ENCODE measurements at places on chromosomes 6 and 20.

GRCh38 chr6:5172897-5173474 lies 87.8 kb downstream of the LYRM4 start:
- DNase-seq: no peak

DNA sequence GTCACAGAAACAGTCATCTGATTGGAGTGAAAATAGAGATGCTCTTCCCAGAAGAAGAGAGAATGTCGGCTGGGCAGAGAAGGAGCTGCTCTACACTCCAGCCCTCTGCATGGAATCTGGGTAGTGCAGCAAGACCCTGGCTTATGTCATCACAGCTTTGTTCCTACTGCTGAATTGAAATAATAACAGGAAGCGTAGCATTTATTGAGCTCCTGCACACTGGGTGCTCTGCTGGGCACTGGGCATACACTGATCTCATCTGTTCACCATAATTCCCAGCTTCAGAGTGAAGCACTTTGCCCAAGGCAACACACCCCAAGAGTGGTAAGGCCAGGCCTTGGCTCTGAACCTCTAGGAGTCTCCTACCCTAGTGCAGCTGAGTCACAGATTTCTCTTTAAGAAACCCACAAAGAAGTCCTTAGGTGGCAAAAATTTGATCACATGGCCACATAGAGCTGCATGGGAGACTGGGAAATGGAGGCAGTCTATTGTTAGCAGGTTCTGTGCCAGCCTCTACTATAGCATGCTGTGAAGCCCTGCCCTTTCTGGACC lies 3.9 kb upstream of the SDCBP2 start:
- DNase-seq: no peak

DNA sequence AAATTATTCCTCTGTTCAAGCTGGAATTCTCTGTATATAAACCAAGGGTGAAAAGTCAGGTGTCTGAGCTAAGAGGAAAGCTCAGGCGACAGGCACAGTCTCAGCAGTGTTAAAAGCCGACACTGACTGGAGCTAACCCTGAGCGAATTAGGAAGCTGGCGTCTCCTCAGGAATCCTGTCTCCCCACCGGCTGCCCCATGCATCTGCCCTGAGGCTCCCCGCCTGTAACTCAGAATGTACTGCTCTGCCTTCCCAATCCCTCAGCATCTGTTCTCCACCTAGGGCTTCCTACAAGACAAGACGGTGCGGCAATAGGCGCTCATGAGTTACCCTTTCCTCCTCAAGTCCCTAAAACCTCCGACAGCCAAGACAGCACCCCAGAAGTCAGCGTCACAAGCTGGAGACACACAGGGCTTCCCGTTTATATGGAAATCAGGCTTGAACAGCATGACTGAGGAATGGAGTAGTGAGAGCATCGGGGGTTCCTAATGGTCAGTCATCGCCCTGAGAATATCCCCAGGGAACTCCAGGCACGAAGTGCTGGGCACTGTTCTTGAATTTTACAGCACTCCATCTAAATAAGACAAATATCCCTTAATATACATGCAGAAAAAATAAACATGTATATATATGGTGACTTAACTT lies 33.5 kb downstream of the WDR27 start:
- no peak for DNase-seq

GRCh38 chr6:147755999-147756398 lies 247.5 kb downstream of the SAMD5 start:
- DNase-seq: no peak

DNA sequence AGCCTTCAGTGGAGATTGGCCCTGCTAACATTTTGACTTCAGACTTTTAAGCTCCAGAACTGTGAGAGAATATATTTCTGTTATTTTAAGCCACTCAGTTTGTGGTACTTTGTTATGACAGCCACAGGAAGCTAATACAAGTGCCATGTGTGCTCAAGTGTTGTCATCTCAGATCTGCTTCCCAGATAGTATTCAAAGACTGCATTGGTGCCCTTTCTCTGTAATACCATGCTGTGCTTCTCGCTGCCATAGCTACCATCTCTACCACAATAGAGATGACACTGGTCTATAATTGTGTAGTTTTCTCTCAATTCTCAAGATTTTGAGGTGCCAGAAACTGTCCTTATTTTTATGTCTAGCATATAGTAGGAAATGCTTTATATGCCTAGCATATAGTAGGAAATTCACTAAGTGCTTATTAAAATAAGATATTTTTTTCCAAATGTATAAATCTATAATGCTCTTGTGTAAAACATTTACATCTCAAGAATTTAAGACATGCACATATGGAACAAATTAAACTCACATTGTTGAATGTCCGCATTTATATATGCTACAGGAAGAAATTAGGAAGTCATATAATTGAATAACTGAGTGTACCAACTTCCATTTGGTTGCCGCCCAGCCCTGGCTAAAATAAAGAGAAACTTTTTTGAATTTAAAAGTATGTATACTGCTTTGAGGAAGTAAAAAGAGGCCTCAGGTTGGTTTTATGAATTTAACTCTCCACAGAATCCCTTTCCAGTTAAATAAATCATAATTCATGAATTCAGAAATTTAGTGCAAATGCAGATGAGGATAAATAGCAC lies 77.6 kb downstream of the TPBG start:
- DNase-seq: peak; percentile 29

DNA sequence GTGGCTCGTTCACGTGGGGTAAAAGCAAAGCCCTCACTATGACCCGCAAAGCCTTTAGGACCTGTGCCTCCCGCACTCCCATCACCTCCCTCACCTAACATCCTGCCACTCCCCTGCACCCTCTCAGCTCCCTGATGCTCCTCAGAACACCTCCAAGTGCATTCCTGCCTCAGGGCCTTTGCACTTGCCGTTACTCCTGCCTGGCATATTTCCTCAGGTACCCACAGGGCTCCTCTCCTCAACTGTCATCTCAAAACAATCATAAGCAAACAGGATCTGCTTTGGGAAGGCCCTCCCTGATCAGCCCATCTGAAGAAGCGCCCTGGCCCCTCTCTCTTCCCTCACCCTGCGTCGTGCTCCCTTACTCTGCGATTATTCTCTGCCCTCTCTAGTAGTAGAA lies 49.1 kb downstream of the FGD2 start:
- no peak for DNase-seq
